ENCODE measurements at places on chromosomes 7 and 10.
A peak's percentile ranks its signal among the peaks of the same experiment; 100 is the strongest.

DNA sequence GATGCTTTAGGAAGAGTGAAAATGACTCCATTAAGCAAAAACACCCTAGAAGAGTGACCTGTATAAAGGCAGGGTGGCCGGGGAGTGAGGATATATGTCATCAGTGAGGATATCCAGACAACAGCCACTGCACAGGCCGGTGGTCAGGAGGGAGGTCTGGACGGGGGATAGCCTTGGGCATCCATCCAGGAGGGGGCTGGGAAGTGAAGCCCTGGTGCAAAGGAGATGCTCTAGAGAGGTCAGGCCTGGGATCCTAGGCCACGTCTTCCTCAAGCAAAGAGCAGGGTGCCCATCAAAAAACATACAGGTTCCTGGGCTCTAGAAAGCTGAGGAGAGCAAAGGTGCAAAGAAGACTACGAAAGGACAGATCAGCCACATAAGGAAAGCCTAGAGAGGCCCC, 25.6 kb downstream of the FAM171A1 start:
- no peak for DNase-seq

DNA sequence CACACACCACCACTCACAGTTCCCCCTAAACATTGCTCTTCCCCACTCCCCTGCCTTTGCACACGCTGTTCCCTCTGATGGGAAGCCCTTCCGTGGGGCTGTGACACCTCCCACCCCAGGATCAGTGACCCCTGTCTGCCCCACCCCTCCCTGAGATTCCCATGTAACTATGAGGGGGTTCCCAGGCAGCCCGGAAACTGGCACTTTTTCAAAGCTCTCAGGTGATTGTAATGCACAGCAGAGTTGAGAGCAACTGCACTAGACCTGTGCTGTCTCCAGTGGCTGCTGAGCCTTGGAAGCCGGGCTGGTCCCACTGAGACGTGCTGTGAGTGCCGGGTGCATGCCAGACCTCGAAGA, 29.8 kb downstream of the GPRIN2 start:
- no peak for DNase-seq

DNA sequence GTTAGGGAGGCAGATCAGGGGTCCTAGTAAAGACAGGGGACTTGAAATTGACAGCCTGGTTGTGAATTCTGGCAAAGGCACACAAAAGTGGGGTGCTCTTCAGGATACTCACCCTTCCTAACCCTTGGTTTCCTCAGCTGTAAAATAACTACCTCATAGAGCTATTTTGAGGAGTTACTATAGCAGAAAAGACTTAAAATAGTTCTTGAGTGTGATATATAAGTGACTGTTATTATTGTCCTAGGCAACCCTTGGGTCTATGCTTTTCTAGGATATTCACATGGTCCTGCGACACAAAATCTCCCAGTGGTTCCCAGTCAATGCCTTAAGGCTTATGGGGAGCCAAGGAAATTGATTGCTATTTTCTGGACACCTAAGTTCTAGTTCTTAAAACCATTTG, 98.1 kb upstream of the NAMPT start:
- no peak for DNase-seq

- DNase-seq: no peak
These were observed 28.7 kb downstream of the ST8SIA6 start for GRCh38 chr10:17425584-17426262.

DNA sequence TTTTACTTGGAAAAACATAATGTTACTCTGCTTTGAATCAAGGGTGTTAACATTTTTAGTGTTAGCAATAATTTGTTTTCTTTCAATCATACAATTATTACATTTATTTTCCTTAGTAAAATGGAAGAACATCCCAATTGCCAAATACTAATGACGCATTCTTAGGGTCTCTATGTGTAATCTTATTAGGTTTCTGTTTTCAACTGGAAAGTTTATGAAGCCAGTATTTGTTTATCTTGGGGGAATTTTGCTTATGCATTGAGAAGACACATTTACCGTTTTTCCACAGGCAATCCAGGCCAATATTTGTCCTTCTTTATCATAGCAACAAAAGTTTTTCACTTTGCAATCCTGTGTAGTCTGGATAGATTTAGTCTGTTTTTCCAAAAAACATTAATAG, 134.5 kb downstream of the CPED1 start:
- no peak for DNase-seq

- no peak for DNase-seq
These were observed 15.6 kb downstream of the ZRANB1 start for GRCh38 chr10:124957404-124957947.

- no peak for DNase-seq
These were observed 82.3 kb upstream of the ARID5B start for GRCh38 chr10:61819208-61819607.

GRCh38 chr7:27784399-27785053, 44.6 kb downstream of the TAX1BP1 start:
- DNase-seq: no peak

GRCh38 chr10:59557642-59558041, 152.0 kb downstream of the SLC16A9 start:
- no peak for DNase-seq

DNA sequence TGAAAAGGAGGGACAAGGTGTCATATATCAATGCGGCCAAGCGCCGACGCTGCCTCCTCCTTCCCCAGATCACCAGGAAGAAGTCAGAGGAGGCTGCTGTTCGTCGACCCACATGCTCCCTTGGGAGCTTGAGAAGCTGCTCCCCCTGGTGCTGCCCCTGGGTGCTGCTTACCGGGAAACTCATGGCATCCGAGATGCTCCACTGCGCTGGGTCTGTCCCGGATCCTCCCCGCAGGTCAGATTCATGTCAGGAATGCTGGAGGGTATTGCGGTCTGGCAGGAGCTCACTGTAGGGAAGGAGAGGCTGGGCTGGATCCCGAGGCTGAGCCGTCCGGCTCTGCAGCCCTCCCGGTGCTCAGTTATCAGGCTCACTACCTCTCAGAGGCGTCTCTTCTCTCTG, 123.7 kb upstream of the FAM20C start:
- DNase-seq: no peak

GRCh38 chr10:16652154-16652553, 130.5 kb upstream of the C1QL3 start:
- no peak for DNase-seq

GRCh38 chr7:90224195-90224594, 12.7 kb downstream of the STEAP2 start:
- no peak for DNase-seq

DNA sequence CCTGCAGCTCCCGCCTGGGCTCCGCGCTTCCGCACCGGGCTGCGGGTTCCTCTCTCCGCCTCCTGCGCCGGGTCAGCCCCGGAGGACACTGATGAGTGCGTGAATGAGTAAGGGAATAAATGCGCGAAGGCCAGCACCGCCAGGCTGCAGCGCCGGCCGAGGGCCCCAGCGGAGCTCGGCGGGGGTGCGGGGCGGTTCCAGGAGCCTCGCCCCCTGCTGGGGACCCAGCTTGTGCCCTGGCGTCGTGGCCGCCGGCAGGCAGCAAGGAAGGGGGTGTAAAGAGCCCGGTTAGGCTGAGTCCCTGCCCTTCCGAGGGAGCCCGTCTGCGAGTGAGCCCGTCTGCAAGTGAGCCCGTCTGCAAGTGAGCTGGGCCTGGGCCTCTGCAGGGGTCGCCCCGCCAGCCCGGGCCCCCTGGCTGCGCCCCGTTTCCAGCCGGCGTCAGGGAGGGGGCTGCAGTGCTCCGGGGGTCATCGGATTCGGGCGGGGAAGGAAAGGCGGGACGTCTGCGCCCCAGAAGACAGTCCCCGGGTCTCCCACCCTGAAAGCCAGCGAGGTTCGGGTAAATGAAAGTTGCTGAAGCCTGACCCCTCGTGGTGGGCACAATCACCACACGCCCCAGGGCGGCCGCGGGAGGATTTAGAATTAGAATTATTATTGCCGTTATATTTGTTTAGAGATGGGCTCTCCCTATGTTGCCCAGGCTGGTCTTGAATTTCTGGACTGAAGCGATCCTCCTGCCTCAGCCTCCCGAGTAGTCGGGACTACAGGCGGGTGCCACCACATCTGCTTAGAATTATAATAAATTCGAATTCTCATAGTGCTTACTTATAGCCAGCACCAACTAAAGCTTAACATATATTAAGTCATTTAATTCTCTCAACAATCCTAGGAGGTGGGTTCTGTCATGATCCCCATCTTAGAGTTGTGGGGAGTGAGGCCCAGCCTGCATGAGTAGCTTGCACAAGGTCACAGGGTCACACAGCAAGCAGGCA, 8.6 kb upstream of the CRYGN start:
- peak; percentile 38 for DNase-seq

GRCh38 chr7:45687185-45687560, 113.0 kb downstream of the ADCY1 start:
- DNase-seq: no peak

GRCh38 chr10:126205486-126206205, 182.6 kb downstream of the ADAM12 start:
- DNase-seq: no peak

- DNase-seq: no peak
These were observed 914 bp upstream of the GIMAP7 start for GRCh38 chr7:150513758-150514157.

DNA sequence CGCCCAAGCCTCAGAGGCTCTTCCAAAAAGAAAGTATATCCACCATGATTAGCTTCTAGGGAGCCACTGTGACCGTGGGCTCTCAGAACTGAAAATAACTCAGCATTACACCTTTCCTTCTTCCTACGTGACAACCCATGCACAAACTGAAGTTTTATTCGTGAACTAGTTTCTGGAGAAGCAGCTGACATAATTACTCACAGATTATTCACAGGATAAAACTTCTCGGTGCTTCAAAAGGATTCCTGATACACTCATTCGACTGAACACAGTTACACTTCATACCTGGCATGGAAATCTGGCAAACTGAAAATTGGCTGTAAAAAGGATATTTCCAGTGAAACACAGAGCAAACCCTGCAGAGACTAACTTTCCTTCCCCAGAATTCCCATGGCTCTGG, 139.2 kb upstream of the PTER start:
- DNase-seq: no peak

GRCh38 chr7:86939197-86939814, 120.1 kb downstream of the ELAPOR2 start:
- no peak for DNase-seq

GRCh38 chr7:51308696-51309095, 7.9 kb downstream of the COBL start:
- no peak for DNase-seq

DNA sequence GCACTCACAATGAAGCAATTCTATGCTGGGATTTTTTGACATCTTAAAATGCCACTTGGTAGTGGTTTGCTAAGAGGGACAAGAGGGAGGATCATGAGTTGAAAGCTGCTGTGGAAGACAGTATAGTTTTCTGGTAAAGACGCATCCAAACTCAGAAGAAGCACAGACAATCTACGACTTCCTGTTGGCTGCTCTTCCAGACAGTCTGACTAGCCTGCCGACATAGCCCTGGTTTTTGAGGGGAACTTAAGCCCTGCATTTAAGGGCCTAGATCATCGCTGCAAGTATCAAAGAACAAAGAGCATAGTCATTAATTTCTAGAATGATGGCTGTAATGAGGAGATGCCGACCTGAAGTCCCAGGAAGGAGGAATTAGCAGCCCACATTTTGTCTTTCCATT, 99.9 kb upstream of the IKZF1 start:
- DNase-seq: no peak

DNA sequence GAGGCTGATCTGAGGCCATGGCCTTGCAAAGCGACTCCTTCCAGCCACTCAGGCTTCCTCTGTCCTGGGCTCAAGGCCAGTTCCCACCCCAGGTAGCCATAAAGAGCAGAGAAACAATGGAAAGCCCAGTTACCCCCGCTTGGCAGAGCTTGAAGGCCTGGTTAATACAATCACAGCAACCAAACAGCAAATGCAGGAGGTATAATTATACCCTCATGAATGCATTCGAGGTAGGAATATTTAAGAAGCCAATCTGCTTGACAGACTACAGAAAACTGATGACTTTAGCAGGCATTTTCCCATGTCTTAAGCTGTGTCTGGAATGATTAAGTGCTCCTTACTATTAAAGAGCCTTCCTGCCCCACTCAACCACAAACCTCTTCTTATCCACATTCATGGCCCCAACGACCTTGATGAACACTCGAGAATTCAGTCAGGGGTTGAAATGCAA, 114.1 kb upstream of the MACROH2A2 start:
- no peak for DNase-seq

GRCh38 chr10:133391761-133392518, 2.0 kb upstream of the MTG1 start:
- no peak for DNase-seq

DNA sequence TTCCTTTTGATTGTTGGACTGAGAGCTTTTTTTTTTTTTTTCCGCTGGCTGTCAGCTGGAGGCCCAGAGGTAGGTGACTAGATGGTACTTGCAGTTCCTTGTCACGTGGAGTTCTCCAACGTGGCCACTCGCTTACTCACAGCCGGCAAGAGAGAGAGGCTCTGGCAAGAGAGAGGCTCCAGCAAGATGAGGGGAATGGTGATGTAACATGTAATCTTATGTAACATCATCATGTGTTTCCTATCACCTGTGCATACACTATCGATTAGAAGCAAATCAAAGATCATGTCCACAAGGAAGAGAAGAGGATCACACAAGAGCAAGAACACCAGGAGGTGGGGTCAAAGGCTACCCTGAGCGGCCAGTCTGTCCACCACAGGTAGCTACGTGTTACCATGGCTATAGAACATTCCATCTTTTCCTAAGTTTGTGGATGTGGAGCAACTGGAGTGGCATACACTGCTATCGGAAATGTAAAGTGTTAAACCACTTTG, 4.0 kb upstream of the BORCS7 start:
- DNase-seq: no peak

GRCh38 chr7:129616530-129616929, 5.0 kb downstream of the NRF1 start:
- DNase-seq: no peak

GRCh38 chr10:71795248-71795647, 21.9 kb upstream of the VSIR start:
- DNase-seq: no peak

- peak; percentile 59 for DNase-seq
These were observed 57.1 kb upstream of the RHOBTB1 start for GRCh38 chr10:61000769-61001730.

DNA sequence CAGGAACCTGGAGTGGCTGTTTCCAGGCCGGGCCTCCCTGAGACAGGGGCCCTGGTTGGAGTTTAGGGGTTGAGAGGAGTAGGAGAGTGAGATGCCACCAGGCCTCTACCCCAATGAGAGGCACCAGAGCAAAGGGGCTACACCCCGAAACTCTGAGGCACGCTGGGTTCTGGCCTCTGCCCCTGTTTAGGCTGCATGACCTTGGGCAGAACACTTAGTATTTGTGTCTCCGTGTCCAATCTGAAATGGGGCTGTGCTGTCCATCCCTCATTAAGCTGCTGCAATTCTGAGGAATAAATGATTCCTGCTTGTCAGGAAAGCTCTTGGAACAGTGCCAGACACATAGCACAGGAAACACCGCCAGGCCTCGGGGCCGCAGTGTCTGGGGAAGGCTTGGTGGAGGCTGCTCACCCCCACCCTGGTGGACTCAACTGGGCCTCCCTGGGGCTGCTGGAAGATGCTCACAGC, 40.5 kb upstream of the SAMD8 start:
- DNase-seq: no peak

- DNase-seq: peak; percentile 53
These were observed 379.7 kb upstream of the ZMIZ1 start for GRCh38 chr10:78688901-78689583.

- DNase-seq: no peak
These were observed 1634.5 kb upstream of the LRRTM3 start for GRCh38 chr10:65291286-65291685.

Measured in dorsolateral prefrontal cortex (tissue), 122 donors.